ENCODE measurements at places on chromosomes 2 and 18. TPM values are rescaled to one million over a fixed set of nuclear protein-coding genes. Genes with fewer than 3 reads are reported as not detected.
A peak's percentile ranks its signal among the peaks of the same experiment; 100 is the strongest.

Gene GPR17
- total RNA-seq = not detected

- no peak for DNase-seq
Observed at GRCh38 chr2:100944617-100945432, 57.3 kb upstream of the RPL31 start.

DNA sequence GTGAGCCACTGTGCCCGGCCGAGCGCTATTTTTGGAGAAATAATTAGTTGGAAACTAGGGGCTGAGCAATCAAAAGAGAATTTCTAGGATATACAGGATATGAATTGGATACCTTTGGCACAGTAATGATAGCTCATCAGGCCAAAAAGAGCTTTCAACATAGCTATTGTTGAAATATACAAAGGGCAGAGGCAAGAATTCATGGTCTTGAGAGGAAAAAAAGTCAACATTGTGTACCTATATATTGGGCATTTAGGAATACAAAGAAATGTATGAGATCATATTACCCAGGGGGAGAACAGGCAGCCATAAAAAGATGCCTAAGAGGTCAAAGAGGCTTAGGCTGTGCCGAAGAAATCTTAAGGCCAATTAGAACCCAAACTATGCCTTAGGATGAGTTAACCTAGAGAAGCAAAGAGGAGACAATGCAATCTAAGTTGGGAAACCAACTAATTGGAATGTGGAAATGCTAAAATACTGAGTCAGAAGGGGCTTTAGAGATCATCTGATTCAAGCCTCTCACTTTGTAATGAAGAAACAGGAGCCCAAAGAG is 99.0 kb downstream of the RBBP8 start:
- DNase-seq = no peak

- DNase-seq = no peak
Observed at GRCh38 chr2:164725542-164725941, 104.3 kb upstream of the GRB14 start.

GRCh38 chr2:240579771-240580614 is 6.5 kb upstream of the CAPN10 start:
- peak; percentile 94 for DNase-seq

Gene TWIST2
- not detected for total RNA-seq

- DNase-seq = no peak
Observed at GRCh38 chr18:2087877-2088673, 483.2 kb downstream of the METTL4 start.

Gene TSHZ1
- 10.6 TPM for total RNA-seq

DNA sequence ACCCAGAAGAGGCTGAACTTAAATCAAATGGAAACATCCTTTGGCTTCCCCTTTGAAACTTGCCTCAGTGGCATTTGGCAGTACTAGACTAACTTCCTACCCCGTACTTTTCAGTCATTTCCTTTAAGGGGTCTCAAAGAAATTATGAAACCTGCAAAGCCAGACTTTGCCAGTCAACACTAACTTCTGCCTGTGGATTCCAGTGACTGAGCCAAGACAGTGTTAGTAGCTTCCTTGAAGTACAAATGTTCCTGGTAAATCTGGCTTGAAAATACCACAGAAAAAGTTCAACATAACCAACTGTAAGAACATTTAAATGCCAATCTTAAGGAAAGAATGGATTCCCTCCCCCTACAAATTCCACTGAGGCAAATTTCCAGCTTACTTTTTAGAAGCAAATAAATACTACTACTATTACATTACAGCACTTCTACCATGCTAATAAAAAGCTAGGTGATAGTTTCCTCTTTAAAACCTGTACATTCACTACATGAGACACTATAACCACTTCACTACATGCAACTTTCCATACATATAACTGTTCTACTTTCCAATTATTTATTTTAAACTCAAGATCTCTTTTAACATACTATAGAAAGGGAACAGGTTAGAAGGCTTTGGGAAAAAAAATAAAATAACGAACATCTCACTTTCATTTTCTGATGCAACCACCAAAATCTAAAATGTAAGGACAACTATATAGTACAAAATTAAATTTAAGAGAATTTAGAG is 2.4 kb downstream of the PELI1 start:
- no peak for DNase-seq

- DNase-seq = peak; percentile 55
Observed at GRCh38 chr2:151999053-151999452, 99.8 kb downstream of the CACNB4 start.

Gene GALNT3
- 0.39 TPM for total RNA-seq

Gene ANO7
- 2.8 TPM for total RNA-seq

- DNase-seq = no peak
Observed at GRCh38 chr2:189261916-189262315, 82.4 kb upstream of the COL5A2 start.

DNA sequence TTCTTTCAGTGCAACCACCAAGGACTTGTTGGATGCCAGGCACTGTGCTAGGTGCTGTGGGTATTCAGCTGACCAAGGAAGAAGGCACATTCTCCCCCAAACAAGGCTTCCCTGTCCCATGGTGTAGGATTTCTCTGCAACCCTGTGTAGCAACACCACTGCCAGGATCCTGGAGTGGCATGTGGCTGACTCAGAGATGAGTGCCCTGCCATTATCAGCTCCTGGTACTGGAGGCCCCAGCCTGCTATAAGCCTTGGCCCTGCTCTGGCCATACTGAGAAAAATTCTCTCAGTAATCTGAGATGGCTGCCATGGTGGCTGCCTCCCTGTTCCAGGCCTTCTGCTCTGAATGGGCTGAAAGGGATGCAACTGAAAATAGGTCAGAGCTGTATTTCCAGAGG is 4.3 kb downstream of the SMYD5 start:
- no peak for DNase-seq

- no peak for DNase-seq
Observed at GRCh38 chr2:134155134-134155533, 98.7 kb upstream of the MGAT5 start.

Gene SAG
- total RNA-seq = not detected

Gene SF3B6
- 88.5 TPM for total RNA-seq

GRCh38 chr2:45932278-45932975 is 281.0 kb downstream of the PRKCE start:
- DNase-seq = no peak

Gene G6PC2
- total RNA-seq = not detected

DNA sequence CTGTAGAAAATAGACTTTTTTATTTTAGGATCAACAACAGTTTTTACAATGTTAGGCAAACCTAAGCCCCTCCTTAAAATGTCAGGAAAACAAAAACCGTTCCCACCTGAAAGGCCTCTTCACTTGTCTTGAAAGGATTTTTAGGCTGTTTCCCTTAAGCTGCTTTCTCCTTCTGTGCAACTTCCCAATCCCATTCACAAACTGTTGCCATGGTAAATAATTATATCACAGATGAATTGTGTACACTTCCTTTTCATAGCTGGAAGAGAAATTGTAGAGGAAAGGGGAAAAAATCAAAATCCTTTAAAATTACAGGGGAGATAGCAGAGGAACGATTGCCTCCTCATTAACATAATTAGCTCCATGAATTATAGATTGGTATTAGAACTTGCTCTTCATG is 1488.0 kb upstream of the CELF4 start:
- DNase-seq = no peak

DNA sequence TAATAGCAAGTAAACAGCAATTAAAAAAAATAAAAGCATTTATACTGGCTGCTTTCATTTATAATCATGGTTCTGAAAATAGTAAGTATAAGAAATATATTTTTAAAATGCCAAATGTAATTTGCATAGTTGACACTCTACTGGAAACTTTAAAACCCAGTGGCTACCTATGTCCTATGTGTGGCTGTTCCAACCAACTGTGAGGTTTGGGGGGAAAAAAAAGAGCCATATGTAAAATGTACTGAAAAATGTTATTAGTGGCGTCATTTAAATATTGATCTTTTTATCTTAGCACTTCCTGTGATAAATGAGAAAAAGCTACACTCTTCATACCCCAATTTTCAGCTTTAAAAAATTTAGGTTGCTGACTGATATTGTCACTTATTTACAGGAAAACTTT is 270.7 kb downstream of the TCF4 start:
- DNase-seq = no peak

DNA sequence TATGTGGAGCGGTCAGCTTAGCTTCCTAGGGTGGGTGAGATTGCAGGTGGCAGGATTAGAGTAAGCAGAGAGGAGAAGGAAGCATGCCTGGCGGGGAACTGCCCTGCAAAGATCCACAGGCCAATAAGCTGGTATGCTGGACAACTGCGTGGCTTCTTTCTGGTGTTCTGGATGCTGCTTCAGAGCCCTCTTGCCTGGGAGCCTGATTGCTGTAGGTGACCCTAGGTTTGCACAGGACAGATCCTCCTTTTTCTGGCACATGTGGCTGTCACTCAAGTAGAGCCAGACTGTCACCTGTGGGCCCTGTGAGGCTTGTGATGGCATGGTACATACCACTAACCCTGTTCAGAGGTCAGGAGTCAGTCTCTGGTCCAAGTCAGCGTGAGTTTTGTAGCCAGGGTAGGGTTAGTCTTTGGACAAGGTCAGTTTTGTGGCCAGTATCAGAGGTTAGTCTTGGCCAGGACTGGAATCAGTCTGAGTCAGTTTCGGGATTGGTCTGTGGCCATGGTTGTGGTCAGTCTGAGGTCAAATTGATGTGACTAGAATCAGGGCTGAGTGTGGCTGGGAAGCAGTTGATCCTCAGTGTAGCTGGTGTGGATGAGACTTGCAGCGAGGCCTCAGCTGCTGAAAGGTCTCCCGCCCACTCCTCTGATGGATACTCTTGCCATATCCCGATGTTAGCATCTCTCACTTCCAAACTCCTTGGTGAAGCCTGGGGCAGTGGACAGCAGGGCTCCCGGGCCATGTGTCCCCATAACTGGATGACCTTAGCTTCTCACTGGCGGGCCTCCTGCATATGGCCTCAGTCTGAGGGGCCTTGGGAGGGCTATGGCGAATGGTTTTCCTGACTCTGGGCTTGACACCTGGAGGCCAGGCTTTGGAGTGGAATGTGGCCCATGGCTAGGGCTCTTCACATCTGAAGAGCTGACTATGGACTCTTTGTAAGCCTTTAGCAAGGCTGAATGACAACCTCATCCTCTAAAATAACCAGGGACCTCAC is 260.5 kb downstream of the DYSF start:
- peak; percentile 29 for DNase-seq

DNA sequence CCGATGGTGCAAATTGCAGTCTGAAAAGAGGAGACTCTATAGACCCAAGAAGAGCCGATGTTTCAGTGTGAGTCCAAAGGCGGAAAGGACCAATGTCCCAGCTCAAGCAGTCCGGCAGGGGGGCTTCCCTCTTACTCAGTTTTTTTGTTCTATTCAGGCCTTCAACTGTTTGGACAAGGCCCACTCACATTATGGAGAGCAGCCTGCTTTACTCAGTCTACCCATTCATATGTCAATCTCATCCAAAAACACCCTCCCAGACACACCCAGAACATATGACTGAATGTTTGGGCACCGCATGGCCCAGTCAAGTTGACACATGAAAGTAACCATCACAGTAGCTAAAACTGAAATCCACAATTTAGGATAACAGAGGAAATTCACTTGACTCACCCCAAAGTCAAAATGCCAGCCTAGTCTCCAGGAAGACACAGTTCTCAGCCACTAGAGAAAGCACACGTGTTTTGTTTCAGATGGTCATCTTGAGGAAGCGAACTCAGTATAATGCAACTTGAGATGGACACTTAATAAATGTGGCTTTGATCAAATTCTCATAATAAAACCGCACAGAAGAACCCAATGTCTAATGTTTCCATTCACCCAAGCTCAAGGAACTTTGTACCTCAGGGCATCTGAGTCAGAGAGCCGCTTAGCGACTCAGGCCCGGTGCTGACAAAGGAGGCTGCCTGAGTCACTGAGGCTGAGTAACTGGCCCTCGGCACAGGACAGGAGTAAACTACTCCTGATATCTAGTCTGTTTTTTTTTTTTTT is 2.4 kb downstream of the FHL2 start:
- DNase-seq = peak; percentile 87

GRCh38 chr18:58046794-58047555 is 2.9 kb downstream of the NEDD4L start:
- no peak for DNase-seq
